AG04450 (cell line): ENCODE measurements at places on chromosomes 13 and 19. TPM values are rescaled to one million over a fixed set of nuclear protein-coding genes. Genes with fewer than 3 reads are reported as not detected.

DNA sequence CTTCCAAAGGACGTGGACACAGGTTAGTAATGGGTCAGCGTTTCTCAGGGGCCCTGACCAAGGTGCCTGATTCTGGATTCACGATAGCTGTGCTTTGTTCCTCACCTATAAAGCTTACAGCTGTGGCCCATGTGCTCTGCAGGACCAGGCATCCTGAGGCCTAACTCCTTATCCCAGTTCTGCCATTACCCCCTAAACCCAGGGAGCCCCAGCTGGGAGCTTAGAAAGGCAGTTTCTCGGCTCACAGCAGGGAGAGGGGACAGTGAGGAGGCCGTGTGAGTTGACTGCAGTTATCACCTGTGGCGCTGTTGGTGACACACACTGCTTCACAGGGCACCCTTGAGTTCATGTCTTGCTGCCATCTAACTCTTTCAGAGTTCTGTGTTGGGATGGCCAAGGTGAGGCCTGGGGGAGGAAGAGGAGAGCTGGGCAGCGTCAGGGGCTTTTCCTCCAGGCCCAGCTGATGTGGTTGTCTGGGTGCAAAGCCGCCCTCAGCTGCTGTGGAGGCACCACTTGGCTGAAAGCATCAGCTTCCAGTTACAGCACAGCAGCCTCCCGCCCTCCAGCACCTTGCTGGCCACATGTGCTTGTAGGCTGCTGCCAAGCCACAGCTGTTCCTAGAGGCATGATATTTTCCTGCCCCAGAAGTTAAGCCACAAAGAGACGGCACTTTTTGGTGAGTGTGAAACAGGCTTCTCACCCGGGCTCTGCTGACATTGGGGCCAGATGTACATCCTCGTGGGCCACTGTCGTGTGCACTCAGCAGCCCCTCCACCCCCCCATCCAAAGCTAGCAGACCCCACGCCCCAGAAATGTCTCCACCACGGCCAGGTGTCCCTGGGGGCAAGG, 99.6 kb upstream of the MCF2L start:
- DNase-seq: no peak

- peak; percentile 65 for DNase-seq
These were observed 21.9 kb downstream of the ANKRD27 start for GRCh38 chr19:32652894-32653598.

DNA sequence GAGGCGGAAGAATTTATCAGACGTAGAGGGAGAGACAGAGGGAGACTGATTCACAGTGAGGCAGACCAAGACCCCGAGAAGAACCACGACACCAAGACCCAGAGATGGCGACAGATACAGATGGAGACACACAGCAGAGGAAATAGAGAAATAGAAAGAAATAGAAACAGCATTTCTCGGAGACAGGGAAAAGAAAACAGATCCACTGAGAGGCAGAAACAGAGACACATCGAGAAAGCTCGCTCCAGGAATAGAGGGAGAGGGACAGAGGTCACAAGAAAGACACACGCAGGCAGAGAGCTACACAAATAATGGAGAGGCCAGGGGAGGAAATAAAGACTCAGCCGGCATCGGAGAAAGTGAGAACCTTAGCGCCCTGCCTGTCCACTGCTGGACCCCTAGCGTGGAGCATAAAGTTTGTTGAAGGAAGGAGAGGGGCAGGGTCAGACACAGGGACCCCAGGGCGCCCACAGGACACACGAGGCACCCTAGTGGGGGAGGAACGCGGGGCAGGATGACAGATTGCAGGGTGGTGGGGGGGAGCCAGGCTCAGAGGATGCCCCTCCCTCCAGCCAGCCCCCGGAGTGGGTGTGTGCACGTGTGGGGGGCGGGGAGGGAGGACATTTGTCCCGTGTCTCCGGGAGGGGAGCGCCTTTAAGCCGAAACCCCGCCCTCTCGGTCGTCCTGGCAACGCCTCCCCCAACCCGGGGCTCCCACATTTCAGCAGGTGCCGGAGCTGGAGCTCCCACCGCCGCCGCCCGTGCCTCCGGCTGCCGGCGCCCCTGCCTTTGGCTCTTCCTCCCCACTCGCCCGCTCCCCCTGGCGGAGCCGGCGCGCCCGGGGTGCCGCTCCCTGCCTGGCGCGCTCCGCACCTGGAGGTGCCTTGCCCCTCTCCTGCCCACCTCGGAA, at the start of gene PRKCG:
PRKCG (plus strand) TSS at position 716 of the 909 bp plus-strand sequence. CDS start 298 bp downstream, outside the sequence.
- no peak for DNase-seq

- no peak for DNase-seq
These were observed 1261.0 kb upstream of the SLC10A2 start for GRCh38 chr13:104327211-104327610.

GRCh38 chr13:80668452-80668851, 327.5 kb upstream of the SPRY2 start:
- no peak for DNase-seq

DNA sequence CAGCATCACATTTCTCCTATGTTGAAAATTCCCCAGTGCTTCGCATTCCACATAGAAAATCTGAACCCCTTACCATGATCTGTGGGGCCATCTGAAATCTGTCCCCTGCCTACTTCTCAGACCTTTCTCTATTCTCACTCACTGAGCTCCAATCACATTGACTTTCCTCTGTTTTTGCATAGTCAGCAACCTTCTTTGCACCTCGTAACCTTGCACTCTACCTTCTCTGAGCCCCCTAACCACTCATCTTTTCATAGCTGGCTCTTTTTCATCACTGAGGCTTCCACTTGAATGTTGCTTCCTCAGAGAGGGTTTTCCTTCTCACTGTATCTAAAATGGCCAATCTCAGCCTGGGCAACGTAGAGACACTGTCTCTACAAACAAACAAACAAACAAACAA, 286.3 kb downstream of the GPC5 start:
- no peak for DNase-seq

DNA sequence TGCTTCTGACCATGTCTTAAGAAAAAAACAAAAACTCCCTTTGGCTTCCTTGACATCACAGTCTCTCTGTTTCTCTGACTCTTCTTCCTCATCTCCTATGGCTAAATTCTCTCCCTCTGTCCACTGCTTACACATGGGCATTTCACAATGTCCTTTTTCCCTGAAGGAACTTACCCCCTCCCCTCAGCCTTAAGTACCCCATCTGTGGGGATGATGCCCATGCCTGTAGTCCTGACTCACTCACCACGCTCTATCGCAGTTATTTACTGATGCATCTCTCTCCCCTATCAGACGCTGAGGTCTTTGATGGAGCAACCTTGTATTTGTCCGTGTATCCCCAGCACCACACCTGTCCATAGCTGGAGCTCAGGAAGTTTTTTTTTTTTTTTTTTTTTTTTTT, 32.4 kb downstream of the ACTN4 start:
- DNase-seq: no peak

DNA sequence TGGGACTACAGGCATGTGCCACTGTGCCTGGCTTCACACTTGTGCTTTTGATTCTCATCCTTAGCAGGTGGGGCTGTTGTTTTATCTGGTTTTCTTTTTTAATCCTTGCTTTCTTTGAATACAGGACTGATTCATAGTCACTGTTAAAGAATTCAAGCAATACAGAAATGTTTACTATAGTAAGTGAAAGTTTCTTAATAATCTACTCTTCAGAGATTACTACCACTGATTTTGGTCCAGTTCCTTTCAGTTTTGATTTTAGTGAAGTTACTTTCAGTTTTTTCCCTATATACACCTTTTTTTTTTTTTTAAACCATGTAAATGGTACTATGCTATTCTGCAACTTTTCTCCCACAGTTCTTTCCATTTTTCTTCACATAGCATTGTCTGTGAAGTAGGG, 53.6 kb downstream of the GATAD2A start:
- DNase-seq: no peak

DNA sequence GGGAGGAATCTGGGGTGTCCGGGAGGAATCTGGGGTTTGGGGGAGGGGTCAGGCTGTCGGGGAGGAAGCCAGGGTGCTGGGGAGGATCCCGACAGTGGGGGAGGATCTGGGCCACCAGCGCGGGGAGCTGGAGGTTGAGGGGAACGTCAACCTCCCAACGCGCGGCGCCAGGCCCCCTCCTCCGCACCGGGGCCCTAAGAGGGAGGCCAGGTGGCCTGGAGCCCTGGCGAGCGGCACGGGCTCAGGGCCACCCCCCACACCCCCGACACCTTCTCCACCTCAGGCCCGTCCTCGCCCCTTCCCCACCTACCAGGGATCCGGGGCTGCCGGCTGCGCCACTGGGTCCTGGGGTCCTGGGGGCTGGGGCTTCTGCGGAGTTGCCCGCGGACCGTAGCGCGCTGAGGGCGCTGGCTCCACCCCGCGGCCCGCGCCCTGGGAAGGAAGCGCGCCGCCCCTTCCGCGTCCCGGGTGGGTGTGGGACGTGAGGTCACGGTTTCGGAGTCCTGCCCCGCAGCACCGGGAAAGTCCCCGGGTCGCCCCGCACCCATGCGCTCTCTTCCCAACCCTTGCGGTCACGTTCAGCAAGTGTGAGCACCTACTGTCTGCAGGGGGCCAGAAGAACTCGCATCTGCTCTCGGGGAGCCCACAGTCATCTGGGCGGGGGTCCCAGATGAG, at the start of gene TICAM1:
TICAM1 (minus strand) TSS at position 409 of the 675 bp plus-strand sequence. CDS start 13,335 bp downstream, outside the sequence.
- DNase-seq: no peak

- DNase-seq: no peak
These were observed 8.9 kb downstream of the RTBDN start for GRCh38 chr19:12825254-12826131.

DNA sequence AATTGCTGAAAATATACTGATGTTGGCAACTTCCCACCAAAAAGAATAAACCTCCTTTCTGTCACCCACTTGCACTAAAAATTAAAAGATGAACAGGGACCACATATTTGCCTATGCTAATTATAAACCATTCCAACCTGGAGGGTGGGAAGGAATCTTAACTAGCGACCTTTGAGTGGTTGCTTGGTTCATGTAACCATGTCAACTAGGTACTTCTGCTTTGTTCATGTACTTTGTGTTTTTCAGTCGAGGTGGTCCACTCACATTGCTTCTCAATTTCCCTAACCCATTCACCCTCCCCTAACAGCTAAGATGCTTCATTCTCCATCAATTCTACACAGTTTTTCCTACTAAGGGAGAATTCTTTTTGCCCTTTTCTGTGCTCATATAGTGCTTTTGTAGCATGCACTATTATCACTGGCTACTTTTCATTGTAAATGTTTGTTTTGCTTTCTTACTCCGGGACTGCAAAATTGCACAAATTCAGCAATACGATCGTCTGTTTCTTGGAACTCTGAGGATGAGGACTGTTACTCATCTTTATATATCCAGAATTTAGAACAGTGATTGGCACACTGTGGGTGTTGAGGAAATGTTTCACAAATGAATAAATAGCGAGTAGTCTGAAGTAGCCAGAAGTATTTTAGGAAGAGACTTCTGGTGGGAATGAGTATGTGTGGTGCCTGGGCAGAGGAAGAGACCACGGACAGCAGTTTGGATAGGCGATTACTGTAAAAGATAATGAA, 187.5 kb downstream of the GPC6 start:
- DNase-seq: no peak

DNA sequence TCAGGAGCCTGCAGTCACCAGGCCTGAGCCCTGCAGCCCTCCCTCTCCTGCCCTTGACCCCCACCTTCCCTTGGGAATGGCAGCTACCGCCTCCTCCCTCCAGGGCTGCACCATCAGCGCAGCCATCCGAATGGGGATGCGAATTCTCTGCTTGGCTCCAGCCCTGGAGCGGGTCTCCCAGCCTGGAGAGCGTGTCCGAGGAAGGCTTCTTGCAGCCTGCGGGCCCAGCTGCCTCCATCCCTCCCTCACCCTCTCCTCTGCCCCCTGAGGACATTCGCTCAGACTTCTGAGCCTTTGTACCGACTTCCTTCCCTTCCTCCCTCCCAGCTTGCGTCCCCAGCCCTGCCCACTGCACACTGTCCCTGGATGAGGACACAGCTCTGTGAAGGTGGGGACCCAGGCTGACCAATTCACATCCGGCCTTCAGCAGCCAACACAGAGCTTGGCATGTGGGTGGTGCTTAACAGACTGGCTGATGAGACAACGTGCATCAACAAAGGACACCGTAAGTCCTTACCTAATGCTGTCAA, 6.0 kb upstream of the NKPD1 start:
- DNase-seq: no peak

GRCh38 chr19:11191273-11191755, 6.0 kb downstream of the KANK2 start:
- DNase-seq: no peak

DNA sequence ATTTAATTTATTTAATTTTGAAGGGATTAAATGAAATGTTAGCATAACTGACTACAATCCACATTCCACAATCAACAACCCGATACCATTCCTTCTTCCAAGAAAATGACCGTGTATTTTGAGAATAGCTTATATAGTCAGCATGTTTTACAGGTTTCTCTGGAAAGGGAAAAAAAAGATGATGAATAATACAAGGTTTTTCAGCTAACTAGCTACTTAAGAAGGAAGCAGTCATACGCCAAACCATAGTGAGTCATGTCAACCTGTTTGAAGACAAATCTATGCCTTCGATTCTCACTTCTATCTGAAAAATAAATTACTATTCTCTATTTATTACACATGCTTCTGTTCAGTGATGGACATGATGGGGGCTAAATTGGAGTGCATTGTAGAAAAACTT, 258.6 kb downstream of the EFNB2 start:
- DNase-seq: no peak

GRCh38 chr19:22832031-22832762, at the start of gene ZNF723:
Gene ZNF723 (plus strand): TSS chr19:22832291. CDS start chr19:22832380, 89 bp downstream.
- DNase-seq: no peak

DNA sequence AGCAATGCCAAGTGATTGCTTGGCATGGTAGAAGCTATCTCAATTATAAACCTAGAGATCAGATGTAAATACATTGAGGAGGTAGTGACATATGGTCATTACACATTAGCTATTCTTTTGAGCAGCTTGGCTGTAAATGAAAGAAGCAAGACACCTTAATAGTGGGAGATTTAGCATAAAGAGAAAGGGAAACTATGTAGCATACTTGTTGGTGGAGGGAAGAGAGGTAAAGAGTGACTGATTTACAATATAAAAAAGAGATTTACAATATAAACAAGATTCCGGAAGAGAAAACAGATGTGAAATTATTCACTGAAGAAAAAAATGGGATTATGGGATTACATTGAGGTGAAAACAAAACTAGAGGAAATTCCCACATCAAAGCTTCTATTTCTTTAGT, 2009.6 kb downstream of the OLFM4 start:
- no peak for DNase-seq

DNA sequence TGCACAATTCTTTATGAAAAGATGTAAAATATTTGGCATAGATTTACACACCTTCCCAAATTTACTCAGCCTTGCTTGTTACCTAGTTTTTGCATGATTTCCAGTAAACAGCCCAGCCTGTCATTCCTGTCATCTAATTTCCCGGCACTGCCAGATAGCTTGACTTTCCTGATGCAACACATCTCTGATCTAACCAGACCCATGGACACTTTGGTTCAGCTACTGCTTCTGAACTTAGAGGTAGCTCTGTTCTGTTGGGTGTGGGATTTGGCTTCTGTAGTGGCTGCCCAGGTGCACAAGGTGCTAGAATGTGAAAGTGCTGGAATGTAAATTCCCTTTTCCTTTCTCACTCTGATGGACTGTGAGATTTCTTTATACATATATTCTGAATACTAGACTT, 1033.5 kb downstream of the SLITRK1 start:
- DNase-seq: no peak

The DCT gene
- polyA plus RNA-seq: not detected in 2 replicates

The RASAL3 gene
- polyA plus RNA-seq: 0.04 and 0.21 TPM in 2 replicates

The ZNF526 gene
- polyA plus RNA-seq: 4.6 and 5.4 TPM in 2 replicates

The HAUS5 gene
- 1.9 and 2.3 TPM in 2 replicates for polyA plus RNA-seq

The OLFM2 gene
- polyA plus RNA-seq: 4.8 and 6.8 TPM in 2 replicates
